ENCODE measurements at places on chromosomes 11 and 22.

GRCh38 chr11:35629914-35630313 is 11.7 kb downstream of the FJX1 start:
- no peak for DNase-seq

DNA sequence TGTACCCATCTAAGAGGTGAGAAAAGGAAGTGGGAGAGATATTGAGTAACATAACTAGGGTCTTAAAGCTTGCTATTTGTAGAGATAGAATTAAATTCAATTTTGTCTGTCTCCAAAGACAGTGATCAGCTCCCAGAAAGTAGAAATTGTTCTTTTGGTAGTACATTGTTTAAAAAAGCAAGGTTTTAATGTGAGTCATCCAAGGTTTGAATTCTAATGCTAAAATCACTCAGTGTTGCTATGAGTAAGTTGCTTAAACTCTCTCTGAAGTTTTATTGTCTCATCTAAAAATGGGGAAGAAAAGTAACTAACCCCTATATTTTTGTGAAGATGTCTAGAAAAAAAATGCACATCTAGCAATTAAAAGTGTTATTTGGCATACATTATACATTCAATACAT is 1004.5 kb upstream of the CCDC90B start:
- DNase-seq, result no peak

GRCh38 chr11:30143098-30143705 is 87.6 kb upstream of the FSHB start:
- peak; percentile 30 for DNase-seq

DNA sequence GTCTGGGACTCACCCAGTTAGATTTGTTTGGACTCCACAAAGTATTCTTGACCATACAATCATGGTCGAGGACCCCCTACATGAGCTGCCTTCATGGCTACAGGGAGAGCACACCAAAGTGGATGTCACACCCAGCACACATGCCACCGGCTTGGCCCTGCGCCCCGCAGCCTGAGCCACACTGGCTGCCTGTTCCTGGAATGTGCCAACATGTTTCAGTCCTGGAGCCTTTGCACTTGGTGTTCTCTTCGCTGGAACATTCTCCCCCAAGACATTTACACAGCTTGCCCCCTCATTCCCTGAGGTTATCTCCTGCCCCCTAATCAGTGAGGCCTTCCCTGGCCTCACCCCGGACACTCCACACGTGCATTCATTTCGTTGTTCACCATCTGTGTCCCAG is 46.0 kb downstream of the PPARA start:
- no peak for DNase-seq

GRCh38 chr22:34812631-34813030 is 253.3 kb upstream of the ISX start:
- no peak for DNase-seq

- no peak for DNase-seq
Measured at GRCh38 chr11:77206264-77207018, 78.4 kb downstream of the MYO7A start.

- DNase-seq, result no peak
Measured at GRCh38 chr11:46357483-46357936, 10.2 kb downstream of the DGKZ start.

GRCh38 chr22:46537225-46537945 is at the start of gene CELSR1:
Gene CELSR1, minus strand, starts transcription at chr22:46537620. Its CDS starts 450 bp downstream, at chr22:46537170.
- DNase-seq, result peak; percentile 63

- no peak for DNase-seq
Measured at GRCh38 chr11:94721565-94722292, 46.4 kb upstream of the AMOTL1 start.

DNA sequence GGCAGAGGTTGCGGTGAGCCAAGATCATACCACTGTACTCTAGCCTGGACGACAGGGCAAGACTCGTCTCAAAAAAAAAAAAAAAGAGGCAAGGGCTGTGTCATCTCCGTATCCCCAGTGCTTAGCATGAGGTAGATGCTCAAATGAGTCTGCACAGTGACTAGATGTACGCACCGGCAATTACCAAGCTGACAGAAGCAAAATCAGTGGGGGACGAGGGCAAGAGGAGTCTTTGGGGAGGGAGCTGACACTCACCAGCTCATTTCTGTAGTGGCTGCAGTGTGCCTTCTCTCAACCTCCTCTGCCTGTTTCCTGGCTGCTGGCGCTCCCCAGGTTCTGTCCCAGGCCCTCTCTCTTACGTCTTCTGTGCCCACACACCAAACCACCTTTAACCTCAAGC is 69.9 kb downstream of the PACSIN2 start:
- DNase-seq, result no peak

- no peak for DNase-seq
Measured at GRCh38 chr22:45454275-45454674, 40.8 kb downstream of the RIBC2 start.

DNA sequence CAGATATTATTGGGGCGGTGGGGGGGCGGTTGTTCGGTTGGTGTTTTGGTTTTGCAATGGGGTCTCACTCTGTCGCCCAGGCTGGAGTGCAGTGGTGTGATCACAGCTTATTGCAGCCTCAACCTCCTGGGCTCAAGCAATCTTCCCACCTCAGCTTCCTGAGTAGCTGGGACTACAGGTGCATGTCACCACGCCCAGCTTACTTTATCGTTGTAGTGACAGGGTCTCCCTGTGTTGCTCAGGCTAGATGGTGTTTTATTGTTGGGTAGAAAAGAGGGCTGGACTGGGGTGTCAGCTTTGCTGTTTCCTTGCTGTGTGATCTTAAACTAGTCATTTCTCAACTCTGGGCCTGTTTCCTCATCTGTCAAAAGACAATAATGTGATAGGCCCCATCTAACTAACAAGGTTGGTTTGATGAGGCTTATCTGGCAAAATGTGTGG is 17.5 kb upstream of the MYH9 start:
- DNase-seq, result peak; percentile 32

DNA sequence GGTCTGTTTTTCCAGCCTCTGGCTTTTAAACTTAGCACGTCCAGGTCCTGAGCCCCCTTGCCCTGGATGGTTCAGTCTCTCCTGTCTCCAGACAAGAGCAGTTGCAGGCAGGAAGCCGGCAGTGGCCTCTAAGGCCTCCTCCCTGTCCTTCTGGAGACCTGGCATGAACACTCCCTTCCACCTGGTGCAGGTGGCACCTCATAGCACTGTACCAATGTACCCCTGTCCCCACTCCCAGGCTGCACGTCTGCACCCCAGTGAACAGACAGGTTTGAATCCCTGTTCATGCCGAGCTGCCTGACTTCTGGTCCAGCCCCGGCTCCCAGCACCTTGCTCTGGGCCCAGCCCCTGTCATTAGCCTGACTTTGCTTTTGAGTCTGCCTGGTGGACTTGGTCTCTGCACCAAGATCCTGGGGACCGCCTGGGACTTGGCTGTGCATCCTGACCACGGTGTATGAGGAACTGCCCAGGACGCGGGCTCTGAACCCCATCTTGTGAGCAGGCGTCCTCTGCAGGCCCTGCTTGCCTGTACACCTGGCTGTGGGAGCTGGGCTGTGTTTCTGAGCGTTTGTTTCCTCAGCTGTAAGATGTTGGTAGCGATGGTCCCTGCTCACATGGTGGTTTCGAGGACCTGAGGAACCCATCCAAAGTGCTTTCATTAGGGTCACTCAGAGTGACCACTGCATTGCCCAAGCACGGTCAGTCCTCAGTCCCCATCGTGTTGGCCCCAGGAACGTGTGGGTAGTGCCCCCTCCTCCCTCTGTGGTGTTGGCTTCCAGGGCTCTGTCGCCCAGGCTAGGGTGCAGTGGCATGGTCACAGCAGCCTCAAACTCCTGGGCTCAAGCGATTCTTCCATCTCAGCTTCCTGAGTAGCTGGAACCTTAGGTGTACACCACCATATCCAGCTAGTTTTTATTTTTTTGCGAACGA is 75.0 kb upstream of the SHANK2 start:
- DNase-seq, result no peak

- DNase-seq, result no peak
Measured at GRCh38 chr11:7450836-7451235, 34.5 kb upstream of the OLFML1 start.

DNA sequence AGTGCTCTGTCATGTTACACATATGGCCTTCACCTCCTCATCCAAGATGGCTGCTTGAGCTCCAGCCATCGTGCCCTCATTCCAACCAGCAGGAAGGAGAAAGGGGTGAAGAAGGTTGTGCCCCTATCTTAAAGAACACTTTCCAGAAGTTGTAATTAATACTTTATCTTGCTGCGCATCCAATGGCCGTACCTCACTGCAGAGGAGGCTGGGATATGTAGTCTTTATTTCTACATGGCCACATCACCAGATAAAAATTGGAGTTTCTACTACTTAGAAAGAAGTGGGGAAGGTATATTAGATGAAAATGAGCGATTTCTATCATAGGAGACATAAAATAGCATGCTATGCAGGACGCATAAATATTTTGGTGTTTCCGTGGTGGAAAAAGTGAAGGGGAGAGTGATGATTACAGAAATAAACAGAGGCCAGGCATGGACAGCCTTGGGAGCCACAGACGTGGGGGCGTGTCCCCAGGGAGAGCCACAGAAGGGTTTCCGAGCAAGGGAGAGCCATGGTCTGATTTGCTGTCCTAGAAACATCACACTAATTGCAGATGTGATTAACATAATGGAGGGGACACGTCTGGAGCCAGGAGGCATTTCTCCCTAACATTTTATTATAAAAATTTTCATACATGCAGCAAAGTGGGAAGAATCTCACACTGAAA is 8.8 kb upstream of the MB start:
- DNase-seq, result no peak

GRCh38 chr11:34481307-34481706 is 32.3 kb downstream of the ELF5 start:
- no peak for DNase-seq

DNA sequence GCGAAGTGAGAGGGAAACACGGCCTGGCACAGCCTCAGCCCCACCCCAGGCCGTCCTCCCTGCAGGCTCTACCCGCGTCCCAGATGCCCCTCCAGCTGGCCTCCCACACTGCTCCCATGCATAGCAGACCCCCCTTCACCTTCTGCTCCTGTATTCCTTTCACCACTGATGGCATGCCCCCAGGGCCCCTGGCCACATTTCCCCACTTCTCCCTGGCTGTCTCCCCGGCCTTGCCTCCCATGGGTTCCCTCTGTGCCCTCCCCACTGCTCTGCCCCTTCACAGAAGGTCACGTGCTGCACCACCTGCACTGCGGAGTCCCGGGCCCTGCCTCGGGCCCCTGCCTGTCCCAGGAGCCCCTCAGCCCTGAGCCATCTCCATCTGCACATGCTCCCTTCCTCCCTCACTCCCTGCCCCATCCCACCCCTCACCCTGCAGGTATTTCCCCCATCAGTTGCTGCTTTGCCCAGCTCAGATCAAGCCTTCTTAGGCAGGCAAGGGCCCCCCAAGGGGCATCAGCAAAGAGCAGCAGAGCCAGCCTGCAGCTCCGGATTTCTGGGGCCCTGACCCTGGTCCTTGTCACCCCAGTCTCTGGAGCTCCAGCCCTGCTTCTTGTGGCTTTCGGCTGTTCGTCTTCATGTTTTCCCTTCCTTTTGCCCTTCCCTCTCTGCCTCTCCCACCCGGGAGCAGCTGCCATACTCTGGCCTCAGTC is 46.4 kb downstream of the GAB4 start:
- DNase-seq, result no peak

GRCh38 chr11:127050186-127050585 is 49.6 kb upstream of the KIRREL3 start:
- no peak for DNase-seq

DNA sequence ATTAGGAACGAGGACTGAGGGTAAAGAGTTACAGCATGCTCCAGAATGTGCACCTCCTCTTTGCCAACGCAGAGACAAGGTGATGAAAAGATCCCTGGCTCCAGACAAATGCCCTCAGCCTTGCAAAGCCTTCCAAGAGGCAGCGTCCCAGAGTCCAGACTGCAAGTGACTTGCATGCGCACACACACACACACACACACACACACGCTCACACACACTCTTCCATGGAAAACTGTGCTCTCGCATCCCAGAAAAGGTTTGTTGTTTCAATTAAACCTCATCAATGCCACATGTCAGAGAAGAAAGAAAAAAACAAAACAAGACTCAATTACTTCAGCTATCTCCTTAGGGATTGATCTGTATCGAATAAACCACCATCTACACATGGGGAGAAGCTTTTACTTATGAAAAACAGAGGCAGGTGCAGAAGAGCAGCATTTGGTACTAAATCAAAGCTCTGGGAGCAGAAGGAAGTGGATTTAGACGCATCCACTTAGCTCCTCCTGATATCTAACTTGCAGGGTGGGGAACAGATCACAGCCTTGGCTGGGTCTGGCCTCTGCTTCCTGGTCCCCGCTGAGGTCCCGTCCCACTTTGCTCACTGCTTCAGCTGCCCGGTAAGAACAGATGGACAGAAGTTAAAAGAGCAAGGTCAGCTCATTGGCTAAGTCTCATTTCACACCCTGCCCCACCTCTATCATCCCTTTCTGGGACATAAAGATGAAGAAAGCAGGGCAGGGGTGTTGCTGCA is 249.8 kb upstream of the BLID start:
- no peak for DNase-seq

GRCh38 chr11:117919341-117919740 is 9.9 kb downstream of the TMPRSS13 start:
- DNase-seq, result no peak

DNA sequence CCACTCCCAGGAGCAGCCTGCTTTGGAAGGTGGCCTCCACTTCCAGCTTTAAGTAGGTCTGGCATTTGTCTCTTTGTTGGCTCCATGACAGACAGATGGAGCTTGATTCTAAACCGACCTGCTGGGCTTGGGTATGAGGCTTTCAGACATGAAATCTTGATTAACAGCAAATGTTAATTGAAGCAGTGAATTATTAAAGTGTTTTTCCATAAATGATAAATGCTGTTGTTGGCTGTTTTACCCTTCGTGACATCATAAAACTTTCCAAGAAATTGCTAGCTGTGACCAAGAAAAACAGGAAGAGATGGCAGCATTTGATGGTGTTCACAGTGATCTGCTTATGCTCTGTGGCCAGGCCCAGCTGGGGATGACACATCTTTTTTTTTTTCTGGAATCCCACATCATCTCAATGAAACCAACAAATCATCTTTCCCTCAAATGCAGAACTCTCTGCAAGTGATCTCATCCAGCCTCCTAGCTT is 66.1 kb downstream of the RBMXL2 start:
- DNase-seq, result no peak

GRCh38 chr22:31853736-31854495 is 90.4 kb upstream of the YWHAH start:
- no peak for DNase-seq

DNA sequence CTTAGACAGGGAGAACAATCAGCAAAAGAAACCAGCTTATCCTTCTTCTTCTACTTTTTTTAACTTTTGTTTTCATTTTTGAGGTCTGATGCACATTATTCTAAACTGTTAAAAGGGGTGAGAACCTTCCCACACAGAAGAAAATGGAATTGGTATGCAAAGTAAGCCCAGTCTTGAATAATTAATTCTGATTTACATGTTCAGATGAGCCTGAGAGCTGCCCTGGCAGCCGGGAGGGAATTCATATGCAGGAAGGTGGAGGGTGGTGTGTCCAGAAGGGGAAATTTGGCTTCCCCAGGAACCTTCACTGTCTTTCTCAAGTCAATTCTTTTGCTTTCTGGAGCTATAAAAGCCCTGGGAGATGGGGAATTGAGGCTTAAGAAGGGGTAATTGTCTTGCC is 181.0 kb downstream of the INSC start:
- DNase-seq, result no peak

Measured in RPMI8226 (cell line).